ENCODE measurements at places on chromosomes 5 and 9.

- DNase-seq = no peak
These were observed 286.9 kb downstream of the ARHGEF28 start for GRCh38 chr5:73912821-73913271.

- no peak for DNase-seq
These were observed 171.4 kb upstream of the DAP start for GRCh38 chr5:10932426-10932825.

- peak; percentile 16 for DNase-seq
These were observed 15.4 kb downstream of the TRAF2 start for GRCh38 chr9:136901516-136902258.

DNA sequence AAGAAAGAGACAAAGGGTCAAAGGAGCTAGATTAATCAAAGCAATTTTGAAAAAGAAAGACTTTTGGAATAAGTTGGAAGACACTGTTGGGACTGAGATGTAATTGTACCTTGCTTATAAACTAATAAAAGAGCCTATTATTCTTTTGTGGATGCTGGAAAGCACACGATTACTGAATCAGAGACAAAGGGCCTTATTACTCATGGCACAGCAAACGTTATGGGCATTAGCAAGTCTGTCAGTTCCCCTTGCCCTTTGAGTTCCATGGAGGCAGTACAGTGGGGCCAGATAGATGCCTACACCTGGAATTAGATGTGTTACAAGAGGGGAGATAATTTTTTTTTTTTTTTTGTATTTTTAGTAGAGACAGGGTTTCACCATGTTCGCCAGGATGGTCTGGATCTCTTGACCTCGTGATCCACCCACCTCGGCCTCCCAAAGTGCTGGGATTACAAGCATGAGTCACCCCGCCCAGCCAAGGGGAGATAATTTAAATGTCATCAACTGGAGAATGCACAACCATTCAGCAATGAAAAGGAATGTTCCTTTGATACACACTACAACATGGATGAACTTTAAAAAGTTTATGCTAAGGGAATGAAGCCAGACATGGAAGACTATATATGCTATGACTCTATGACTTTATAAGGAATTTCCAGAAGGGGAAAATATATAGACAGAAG, 128.9 kb downstream of the STARD4 start:
- no peak for DNase-seq

DNA sequence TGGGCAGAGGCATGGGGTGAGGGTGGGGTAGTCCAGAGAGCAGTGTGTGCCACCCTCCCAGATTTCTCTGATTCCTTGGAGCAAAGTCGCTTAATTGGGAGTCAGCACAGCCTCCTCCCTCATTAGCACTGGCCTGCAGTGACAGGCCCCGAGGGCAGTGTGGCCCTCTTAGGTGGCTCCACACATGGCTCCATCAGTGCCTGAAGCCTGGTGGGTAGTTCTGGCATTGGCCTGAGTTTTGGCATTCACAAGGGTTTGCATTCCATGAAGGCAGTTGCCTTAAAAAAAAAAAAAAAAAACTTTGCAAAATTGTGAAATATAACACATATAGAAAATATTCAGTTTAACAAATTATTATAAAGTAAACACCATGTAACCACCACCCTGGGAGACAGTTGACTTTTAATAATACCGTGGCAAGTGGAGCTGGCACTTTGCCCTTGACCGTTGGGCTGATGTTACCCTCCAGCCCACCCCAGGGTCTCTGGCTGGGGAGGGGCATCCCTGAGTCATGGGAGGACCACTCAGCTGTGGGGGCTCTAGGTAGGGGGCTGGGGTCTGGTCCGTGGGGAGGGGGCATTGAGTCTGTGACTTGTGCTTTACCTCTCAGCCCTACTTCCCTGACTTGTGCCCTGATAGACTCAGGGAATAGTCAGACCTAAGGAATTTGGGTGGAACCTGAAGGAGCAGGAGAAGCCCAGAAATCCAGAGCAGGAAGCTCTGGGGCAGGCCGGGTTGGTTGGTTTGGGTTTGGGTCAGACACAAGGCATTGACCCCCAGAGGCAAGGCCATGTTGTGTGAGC, 51.3 kb upstream of the PITX1 start:
- DNase-seq = no peak

DNA sequence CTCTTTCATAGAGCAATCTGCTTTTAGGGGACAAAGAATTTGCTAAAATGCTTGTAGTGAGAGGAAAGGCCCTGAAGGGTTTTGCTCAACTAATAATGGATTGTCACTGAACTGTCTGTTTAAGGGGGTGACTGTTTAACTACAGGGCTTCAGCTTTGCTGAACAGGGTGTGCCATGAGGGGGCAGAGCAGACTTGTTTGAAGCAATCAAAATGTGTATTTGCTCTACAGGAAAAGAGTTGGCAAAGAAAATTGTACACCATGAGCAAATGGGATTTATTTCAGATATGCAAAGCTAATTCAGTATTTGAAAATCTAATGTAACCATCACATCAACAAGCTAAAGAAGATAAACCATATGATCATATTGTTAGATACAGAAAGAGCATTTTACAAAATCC, 154.3 kb downstream of the GABRG2 start:
- DNase-seq = no peak

DNA sequence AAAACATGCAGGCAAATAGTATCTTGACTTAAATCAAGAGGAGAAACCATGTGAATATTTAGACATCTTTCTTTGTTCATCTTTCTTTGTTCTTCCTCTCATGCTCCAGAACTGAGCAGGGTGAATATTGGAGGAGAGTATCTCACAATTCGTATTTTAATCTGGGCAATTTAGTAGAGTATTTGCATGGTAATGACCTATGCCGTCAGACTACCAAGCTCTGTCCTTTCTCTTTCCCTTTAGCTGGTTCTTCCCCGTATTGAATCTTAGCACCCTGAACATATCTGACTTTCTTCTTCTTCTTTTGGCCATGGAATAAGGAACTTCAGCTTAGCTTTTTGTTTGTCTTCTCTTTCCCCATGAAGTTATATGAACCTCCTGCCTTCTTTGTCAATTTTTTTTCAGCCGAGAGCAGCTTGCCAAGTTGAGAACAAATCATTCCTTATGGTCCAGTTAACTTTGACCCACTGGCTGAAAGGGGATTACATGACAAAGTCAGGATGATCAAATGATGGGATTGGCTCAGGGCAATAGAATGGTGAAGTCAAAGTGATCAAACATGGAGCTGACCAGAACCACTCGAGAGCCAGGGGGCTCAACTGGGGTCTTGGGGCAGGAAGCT, 95.8 kb downstream of the DAPK1 start:
- no peak for DNase-seq

GRCh38 chr5:111834926-111835599, 78.1 kb upstream of the NREP start:
- DNase-seq = no peak

- DNase-seq = no peak
These were observed 144.8 kb downstream of the SH3GL2 start for GRCh38 chr9:17723656-17724055.

GRCh38 chr5:139982975-139983240, 60.2 kb downstream of the NRG2 start:
- DNase-seq = no peak

GRCh38 chr9:17116400-17116837, 18.4 kb upstream of the CNTLN start:
- no peak for DNase-seq

DNA sequence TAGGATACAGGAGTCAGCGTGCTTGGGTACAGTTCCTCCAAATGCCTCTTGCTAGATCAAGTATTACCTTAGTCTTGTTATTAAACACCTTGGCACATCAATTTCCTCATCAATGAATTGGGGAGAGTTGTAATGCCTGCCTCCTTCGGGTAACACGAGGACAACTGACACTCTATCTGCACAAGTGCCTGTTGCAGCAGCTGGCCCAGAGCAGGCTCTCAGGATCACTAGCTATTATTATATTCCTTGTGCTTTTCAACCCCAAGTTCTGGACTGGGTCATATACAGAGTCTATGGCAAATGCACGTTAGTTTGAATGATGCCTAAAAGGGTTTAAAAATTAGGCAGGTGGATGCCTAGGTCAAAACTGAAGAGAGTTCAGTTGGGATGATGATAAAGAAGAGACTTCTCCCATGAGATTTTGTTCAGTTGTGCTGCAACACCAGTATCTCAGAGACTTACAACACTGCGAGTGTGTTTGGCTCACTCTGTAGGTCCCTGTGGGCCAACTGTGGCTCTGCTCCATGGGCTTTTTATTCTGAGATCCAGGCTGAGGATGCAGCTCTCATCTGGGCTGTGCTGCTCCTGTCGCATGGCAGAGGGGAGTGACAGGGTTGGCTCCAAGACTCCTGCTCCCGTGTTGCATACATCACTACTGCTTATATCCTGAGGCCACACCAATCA, 41.1 kb upstream of the TEX48 start:
- DNase-seq = no peak

- no peak for DNase-seq
These were observed 317.3 kb downstream of the TAF11L14 start for GRCh38 chr5:17951392-17952169.

DNA sequence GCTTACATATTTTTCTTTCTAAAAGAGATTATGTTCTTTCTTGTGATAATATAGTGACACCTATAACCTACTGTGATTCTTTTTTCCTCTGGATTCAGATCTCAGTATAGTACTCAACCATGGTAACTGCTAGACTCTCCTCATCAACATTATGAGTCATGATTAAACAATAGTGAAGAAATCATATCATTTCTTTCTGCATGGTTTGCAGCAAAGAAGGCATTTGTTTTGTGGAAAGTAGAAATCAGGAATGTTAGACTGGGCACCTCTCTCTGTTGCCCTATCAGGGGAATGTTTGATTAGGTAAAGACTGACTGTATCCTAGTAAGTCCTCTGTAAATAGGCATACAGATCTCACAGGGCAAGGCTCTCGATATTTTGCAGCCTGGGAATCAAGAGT, 25.6 kb upstream of the SMC2 start:
- DNase-seq = no peak

GRCh38 chr5:59937633-59938032, 44.1 kb upstream of the PDE4D start:
- DNase-seq = no peak

DNA sequence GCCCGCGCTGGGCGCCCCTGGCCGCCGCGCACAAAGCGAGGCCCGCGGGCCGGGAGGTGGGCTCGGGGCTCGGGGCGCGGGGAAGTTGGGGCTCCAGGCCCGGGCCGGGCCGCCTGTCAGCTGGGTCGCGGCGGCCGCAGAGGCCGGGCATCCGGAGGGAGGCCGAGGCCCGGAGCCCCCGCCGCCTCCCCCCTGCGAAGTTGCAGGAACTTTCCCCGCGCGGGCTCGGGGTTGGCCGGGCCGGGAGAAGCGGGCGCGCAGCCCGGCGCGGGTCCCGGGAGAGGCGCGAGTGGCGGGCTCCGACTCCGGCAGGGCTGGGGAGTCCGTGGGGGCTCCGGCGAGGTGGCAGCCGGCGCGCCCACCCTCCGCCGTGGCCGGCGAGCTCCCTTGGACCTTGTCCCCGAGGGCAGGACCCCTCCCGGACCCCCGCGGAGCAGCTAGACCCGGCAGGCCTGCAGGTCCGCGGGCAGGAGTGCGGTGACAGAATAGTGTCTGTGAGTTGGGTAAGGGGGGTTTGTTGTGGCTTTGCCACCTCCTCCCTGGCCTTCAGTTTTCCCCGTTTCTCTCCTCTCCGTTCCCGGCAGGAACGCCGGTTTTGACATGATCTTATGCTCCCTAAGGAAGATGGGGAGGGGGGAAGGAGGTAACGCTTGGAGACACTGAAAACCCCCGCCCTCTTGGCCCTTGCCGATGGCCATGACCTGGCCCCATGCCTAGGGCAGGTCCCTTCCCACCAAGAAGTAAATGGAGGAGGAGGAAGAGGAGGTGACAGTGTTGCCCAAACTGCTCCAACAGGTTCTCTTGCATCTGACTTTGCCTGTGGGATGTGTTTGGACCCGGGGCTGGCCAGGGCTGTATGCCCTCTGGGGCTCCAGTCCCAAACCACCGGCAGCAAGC, 942 bp downstream of the PHF2 start:
- DNase-seq = no peak

- no peak for DNase-seq
These were observed 114.4 kb downstream of the ENC1 start for GRCh38 chr5:74526111-74526510.

- DNase-seq = no peak
These were observed 13.9 kb upstream of the KIF12 start for GRCh38 chr9:114112778-114113584.

- DNase-seq = no peak
These were observed 158.6 kb upstream of the GLRA1 start for GRCh38 chr5:152083231-152083630.

- DNase-seq = no peak
These were observed 113.7 kb upstream of the ADAMTS16 start for GRCh38 chr5:5026409-5026785.

- no peak for DNase-seq
These were observed 116.0 kb downstream of the UNC13B start for GRCh38 chr9:35277628-35278359.

- DNase-seq = no peak
These were observed 1913.7 kb upstream of the WWC1 start for GRCh38 chr5:166377756-166378155.

- DNase-seq = no peak
These were observed 205.1 kb downstream of the SNCAIP start for GRCh38 chr5:122517091-122517490.

- no peak for DNase-seq
These were observed 145.4 kb downstream of the MTX3 start for GRCh38 chr5:79845448-79846197.

DNA sequence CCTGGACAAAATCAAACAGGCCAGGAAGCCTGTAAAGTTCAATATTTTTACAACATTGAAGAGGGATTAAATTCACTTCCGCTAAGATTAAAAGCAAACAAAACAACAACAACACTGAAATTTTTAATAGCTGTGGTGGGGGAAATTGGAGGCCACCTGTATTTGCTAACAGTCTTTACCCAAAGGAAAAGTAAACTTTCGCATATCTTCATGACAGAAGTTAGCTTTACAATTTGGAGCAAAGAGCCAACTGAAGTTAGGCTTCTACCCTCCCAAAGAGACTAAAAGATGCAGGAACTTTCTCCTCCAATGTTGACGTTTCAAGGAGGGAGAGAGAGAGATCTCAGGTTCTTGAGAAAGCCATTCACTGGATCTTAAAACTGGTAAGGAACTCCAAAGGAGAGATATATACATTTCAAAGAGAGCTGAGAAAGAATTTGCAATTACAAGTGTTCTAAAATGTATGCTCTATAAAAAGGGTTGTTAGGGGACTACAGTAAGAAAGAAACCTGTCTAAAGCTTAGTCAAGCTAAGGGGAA, 349.2 kb upstream of the CDH9 start:
- DNase-seq = no peak

- no peak for DNase-seq
These were observed 203.3 kb upstream of the DMRT1 start for GRCh38 chr9:638152-638551.

DNA sequence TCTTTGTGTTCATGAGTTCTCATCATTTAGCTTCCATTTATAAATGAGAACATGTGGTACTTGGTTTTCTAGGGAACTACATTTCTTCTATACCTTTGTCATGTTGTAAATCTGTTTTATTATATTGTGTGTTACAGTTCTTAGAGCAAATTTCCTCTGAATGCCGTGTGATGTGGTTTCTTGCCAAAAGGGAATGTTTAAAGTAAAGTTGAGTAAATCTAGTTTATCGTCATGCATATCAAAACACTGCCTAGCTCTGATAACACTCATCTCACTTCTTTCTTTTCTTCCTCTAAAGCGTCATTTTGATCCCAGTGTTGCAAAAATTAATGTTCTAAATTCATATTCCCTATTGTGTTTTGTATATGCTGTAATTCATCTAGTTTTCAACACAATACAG, 295.4 kb upstream of the HAPLN1 start:
- no peak for DNase-seq

GRCh38 chr5:82847562-82847961, 229.6 kb downstream of the TMEM167A start:
- no peak for DNase-seq

All from stimulated activated CD8-positive, alpha-beta memory T cell treated with anti-CD3 and anti-CD28 coated beads, Interleukin-4, amount 100 ng/mL, for 1 hour (primary cell).